ENCODE measurements at places on chromosomes 5 and 9.
A peak's percentile ranks its signal among the peaks of the same experiment; 100 is the strongest.

DNA sequence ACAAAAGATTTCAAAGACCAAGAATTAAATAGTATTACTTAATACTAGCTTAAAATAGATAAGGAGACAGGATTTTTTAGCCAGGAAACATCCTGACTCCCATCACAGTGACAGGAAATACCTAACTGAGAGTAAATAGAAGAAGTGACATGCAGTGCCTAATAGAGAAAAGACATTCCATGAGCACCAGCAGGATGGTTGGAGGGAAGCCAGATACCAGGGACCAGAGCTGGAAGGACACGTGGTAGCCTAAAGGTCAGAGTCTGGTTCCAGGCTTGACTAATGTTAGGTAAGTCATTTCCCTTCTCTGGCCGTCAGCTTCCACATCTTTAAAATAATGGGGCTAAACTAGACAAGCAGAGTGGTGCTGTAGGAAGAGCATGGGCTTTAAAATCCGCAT, 41.6 kb downstream of the CDK5RAP2 start:
- DNase-seq: no peak
- H3K27me3 ChIP-seq: no peaks in the 10 kb centered on the region
- no peaks in the 10 kb centered on the region for H3K4me1 ChIP-seq
- no peak overlapping the region for H3K4me3 ChIP-seq

DNA sequence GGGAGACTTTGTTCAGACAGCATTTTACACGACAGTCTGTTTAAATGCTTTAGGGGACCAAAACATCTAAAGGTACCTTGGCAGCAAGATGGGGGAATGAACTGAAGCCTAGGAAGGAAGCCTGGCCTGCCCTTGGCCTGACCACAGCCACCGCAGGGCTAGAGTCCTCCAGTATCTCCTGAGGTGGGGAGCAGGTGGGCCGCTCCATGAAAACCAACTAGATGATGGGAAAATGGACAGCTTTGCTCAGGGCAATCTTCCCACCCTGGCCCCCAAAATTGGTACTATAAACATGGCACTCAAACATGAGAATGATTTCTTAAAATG, 153.3 kb downstream of the AUH start:
- H3K36me3 ChIP-seq: no peaks in the 10 kb centered on the region
- H3K27me3 ChIP-seq: no peaks in the 10 kb centered on the region
- peak overlapping the region; percentile 88 for H3K27ac ChIP-seq
- peaks cover 34% of the 10 kb centered on the region for H3K4me1 ChIP-seq
- no peak for DNase-seq

DNA sequence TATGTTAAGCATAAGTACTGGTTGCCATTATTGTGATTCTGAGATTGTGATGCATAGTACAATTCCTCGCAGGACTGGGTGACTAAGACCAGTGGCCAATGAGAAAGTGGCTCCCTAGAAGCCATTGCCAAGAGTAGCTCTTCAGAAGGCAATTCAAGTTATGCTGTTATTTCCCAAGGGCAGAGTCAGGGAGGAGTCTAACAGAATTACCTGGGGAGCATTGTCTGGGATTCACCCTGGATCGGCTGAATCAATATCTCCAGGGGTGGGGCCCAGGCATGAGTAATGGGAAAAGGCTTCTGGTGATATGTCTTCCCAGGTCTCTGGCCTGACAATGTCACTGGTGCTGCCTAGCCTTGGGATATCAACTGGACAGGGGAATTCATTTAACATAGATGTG, 10.9 kb upstream of the ARHGEF28 start:
- H3K27me3 ChIP-seq: no peaks in the 10 kb centered on the region
- H3K36me3 ChIP-seq: no peaks in the 10 kb centered on the region
- no peaks in the 10 kb centered on the region for H3K4me1 ChIP-seq
- no peak overlapping the region for H3K4me3 ChIP-seq
- no peak for DNase-seq

DNA sequence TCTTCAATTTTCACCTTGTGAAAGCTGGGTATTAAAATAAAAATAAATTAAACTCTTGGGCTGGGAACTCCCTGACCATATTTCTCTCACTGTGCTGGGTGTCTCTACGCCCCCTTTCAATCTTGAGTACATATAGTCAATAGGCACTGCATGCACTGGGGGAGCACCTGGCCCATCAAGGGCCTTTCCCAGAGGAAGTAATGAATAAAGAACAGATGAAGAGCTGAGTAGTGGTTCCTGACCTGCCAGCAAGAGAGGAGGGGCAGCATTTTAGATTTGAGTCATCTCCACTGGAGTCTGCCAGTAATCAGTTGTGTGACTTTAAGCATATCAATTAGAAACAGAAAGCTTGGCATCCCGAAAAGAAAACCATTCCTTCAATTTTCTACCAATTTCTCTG, 6.2 kb downstream of the MAPKAP1 start:
- H3K27me3 ChIP-seq: no peaks in the 10 kb centered on the region
- DNase-seq: no peak

DNA sequence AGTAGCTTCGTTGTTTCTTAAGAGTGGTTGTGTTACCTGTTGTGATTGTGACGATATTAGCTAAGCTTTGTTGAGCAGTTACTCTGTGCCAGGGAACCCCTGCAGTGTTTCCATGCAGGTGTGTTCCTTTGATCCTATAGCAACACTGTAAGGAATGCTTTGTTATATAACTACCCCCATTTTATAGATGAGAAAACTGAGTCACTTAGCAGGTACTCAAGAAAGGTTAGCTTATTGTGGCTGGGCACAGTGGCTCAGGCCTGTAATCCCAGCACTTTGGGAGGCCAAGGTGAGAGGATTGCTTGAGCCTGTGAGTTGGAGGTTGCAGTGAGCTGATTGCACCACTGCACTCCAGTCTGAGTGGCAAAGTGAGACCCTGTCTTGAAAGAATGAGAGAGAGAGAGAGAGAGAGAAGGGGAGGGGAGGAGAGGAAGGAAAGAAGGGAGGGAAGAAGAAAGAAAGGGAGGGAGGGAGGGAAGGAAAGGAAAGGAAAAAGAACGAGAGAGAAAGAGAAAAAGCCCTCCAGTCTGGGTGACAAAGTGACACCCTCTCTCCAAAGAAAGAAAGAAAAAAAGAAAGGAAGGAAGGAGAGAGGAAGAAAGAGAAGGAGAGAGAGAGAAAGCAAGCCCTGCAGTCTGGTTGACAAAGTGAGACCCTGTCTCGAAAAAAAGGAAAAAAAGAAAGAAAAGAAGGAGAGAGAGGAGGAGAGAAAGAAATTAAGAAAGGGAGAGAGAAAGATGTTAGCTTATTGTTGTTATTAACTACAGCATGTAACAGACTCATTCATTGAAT, 85.6 kb upstream of the RARS1 start:
- DNase-seq: no peak
- no peak overlapping the region for H3K4me3 ChIP-seq
- no peaks in the 10 kb centered on the region for H3K36me3 ChIP-seq
- no peaks in the 10 kb centered on the region for H3K4me1 ChIP-seq
- H3K27ac ChIP-seq: no peak overlapping the region

DNA sequence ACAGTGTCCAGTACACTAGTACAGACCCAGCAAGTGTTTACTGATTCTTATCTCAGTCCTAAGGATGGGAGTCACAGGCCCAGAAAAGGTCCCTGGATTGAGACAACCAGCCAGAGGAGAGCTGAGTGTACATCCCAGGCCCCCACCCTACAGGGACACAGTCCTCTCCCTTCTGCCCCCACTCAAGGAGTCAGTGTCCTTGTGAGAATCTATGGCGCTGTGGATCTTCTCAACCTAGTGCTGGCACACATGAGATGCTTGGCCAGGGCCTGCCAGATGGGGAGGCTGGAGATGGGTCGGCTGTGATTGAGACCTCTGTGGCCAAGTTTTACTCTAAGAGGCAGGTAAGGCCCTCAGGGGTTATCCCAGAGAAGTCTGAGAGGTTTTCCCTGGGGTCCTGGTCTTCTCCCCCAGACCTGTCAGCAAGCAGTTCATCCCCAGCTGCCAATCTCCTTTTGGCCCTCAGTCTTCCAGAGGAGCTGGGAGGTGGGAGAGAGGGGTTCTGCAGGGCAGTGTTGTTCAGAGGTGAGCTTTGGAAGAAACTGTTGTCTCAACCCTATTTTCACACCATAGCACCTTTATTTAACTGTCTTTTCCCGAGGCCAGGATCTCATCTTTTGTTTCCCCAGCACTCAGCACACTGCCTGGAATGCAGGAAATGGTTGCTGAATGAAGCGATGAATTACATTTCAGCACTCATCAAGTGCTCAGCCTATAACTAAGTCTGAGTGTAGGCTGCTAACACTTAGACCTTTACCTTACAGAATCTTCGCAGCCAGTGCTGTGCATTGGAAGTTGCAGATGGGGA, 3.2 kb upstream of the NSD1 start:
- DNase-seq: no peak
- H3K4me3 ChIP-seq: no peak overlapping the region
- peaks cover 4% of the 10 kb centered on the region for H3K36me3 ChIP-seq
- peaks cover 43% of the 10 kb centered on the region for H3K4me1 ChIP-seq
- no peak overlapping the region for H3K27ac ChIP-seq

GRCh38 chr9:114538241-114538640, 33.0 kb upstream of the WHRN start:
- no peak overlapping the region for H3K27ac ChIP-seq
- H3K4me1 ChIP-seq: no peaks in the 10 kb centered on the region
- DNase-seq: no peak
- H3K36me3 ChIP-seq: no peaks in the 10 kb centered on the region

- H3K27me3 ChIP-seq: no peaks in the 10 kb centered on the region
- H3K36me3 ChIP-seq: no peaks in the 10 kb centered on the region
- H3K27ac ChIP-seq: no peak overlapping the region
- DNase-seq: no peak
Observed at GRCh38 chr5:4627131-4627530, 513.0 kb upstream of the ADAMTS16 start.

- no peaks in the 10 kb centered on the region for H3K36me3 ChIP-seq
- H3K4me3 ChIP-seq: no peak overlapping the region
- H3K4me1 ChIP-seq: no peaks in the 10 kb centered on the region
- H3K27ac ChIP-seq: no peak overlapping the region
- H3K27me3 ChIP-seq: no peaks in the 10 kb centered on the region
- no peak for DNase-seq
Observed at GRCh38 chr5:11222169-11222568, 461.1 kb upstream of the DAP start.

- H3K4me3 ChIP-seq: peak overlapping the region; percentile 42
- peaks cover 52% of the 10 kb centered on the region for H3K4me1 ChIP-seq
- no peak overlapping the region for H3K27ac ChIP-seq
- H3K36me3 ChIP-seq: no peaks in the 10 kb centered on the region
Observed at GRCh38 chr9:127608104-127608966, 3.7 kb upstream of the STXBP1 start.
